Uterus (tissue), 4 donors: ENCODE measurements at places on chromosomes 1 and 21.

GRCh38 chr1:237901299-237901934 is 10.7 kb upstream of the ZP4 start:
- no peak for DNase-seq

DNA sequence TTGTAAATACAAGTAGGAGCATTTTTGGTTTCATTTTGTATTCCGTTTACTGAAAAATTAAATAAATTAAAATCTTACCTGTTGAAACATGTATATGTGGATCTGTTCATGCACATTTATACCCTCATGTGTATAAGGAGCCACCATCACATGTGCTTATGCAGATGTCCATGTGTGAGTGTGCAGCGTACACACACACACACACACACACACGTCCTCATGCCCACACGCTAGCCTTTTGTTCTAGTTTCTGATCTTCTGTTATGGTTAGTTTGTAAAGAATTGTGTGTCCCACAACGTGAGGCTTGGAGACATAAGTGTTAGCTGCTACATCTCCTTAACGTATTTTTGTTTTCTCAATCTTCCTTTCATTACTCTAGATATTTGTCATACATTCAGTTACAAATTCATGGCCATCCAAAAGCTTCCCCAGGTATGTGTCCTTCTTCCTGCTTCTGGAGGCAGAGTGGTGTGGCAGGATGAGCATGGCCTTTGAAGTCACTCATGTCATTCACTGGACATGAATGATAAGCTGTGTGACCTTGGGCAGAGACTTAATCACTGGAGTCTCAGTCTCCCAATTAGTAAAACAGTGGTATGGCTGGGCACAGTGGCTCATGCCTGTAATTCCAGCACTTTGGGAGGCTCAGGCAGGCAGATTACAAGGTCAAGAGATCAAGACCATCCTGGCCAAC is 54.6 kb downstream of the TENT5C start:
- no peak for DNase-seq

GRCh38 chr1:226320930-226321329 is 12.0 kb upstream of the LIN9 start:
- DNase-seq = no peak

DNA sequence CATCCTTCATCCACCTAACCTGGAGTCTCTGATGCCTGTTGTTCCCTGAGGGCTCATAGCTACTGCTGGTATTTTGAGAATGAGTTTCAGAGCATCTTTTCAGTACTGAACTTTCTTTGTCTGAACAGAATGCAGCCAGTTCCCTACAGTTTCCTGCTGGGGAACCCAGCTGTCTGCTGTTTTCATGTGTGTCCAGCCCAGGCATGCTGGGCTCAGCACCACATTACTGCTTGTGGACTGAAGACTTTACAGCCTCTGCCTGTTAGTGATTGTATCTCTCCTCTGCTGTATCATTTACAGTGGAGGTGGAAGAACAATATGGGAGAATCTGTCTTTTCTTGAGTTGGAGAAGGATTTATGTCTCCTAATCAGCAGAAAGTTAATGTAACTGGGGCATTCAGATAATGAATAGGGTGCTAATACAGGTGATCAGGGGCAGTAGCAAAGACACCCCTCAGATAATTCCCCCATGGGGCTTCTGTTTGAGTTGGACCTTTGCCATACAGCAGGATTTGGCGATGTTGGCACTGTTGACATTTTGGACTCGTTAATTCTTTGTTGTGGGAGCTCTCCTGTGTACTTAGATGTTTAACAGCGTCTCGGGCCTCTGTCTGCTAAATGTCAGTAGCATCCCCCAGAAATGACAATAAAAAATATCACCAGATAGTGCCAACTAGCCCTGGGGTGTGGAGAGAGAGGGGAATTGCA is 207.7 kb downstream of the HHAT start:
- DNase-seq = no peak

DNA sequence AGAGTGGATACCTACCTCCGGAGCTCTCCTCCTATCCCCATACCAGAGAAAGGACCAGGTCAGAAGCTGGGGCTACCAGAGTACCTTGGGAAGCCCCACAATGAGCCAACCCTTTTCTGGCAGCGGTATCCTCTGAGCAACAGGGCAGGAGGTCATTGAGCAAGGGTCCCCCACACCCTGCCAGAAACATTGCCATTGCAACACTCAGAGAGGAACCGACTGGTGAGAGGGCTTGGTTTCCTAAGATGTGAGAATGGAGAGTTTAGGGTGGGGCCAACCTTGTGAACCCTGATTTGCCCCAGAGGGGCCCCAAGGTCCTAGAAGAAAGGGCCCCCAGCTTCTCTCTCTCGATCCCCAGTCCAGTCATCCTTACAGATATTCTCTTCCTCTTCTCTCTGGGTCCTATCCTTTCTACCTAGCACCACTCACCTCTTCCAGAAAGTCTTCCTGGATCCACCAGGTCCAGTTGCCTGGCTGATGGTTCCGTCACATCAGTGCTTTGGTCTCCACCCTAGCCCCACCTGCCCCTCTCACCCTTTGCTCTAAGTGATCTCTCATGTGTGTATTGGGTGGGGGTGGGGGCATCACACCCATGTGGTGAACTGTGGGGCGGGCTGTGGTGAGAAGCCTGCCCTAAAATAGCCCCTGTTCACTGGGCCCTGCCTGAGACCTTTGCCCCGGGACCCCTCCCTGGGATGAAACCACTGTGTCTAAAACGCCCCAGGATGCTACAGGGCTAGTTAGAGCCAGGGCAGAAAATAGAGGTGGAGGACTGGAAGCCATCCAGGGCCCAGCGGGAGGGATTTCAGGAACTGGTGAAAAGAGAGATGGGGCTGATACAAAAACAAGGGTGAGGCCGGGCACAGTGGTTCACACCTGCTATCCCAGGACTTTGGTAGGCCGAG is 8.7 kb downstream of the FGR start:
- no peak for DNase-seq

DNA sequence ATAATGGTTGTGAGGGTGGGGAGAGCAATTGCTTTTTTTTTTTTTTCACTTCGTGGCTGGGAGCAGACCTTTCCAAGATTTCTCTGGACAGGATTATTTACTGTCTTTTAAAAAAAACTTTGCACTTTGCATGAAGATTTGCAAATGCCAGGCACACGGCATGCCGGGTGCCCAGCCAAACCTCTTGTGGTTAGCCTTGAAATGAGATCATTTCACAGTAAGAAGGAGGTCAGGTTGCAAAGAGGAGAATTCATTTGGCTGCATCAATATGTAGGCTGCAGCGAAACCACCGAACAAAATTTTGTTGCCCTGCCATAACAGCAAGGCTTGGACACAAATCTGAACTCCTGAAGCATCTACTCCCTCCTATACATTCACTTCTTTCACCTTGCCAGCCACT is 36.5 kb upstream of the KCND3 start:
- no peak for DNase-seq

GRCh38 chr1:178520803-178521202 is 7.9 kb downstream of the TEX35 start:
- DNase-seq = no peak

DNA sequence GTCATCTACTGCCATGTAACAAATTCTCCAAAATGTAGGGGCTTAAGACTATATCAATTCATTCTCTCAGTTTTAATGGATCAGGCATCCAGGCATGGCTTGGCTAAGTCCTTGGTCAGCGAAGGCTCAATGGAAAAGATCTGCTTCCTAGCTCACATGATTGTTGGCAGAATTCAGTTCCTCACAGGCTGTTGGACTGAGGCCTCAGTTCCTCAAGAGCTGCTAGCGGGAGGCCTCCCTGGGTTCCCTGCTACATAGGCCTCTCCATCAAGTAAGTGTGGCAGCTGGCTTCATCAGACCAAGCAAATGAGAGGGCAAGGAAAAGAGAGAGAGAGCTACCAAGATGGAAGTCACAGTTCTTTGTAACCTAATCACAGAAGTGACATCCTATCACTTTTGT is 19.6 kb upstream of the EYA3 start:
- DNase-seq = no peak
